ENCODE measurements at places on chromosomes 3 and 15.
A peak's percentile ranks its signal among the peaks of the same experiment; 100 is the strongest.

GRCh38 chr15:101133751-101134261, 118.0 kb downstream of the CHSY1 start:
- no peak for DNase-seq

- DNase-seq = peak; percentile 30
Measured at GRCh38 chr3:84965141-84965540, 6.4 kb downstream of the CADM2 start.

- no peak for DNase-seq
Measured at GRCh38 chr15:52532427-52532826, 3.7 kb upstream of the MYO5A start.

- no peak for DNase-seq
Measured at GRCh38 chr3:177364236-177364635, 167.0 kb upstream of the TBL1XR1 start.

- DNase-seq = no peak
Measured at GRCh38 chr15:92709110-92709790, 53.7 kb upstream of the FAM174B start.

DNA sequence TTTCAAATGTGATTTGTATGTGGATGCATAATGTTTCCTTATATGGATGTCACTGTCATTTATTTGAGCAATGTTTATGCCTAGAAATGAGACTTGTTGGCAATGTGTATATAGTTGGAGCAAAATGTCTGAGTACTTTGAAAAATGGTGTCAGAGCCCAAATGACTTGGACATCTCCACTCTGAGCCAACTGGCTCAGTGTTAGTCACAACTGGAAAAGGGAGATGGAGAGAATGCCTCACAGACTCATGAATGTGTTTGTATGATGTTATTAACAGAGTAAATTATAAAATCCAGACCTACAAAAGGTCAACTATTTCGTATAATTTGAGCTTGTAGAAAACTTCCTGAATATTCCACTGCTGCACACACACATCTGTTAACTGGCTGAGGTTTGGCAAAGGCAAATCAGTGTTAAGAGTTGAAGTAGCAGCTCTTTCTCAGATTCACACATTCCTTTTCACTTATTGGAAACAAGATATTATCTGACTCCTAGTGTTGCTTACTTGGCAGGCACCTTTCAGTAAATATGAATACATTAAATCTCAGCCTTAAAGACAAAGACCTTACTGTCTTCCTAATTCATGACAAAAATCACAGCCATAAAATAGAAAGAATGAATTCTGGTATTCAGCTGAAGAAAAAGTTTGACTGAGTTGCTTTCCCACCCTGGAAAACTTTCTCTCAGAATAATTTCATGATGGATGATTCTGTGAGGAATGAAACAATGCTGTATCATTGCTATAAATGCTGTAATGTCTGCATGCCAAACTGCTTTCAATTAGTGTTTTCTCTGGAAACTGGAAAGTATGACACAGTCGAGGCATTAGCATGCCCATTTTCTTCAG, 27.0 kb downstream of the ADIPOQ start:
- no peak for DNase-seq

DNA sequence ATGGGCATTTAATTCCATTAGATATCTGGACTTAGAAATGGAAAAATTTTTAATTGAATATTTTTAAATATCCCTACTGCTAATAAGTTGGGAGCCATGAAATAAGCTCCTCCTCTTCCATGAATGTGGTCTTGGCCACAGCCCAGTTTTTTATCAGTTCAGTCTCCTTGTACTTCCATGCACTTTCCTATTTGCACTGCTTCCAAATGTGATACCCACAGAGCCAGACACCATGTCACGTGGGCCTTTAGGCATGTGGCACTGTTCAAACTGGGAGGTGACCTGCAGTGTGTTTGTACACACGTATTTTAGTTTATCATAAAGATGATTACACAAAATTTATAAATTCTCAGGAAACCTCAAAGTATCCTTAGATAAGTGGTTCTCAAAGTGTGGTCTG, 80.1 kb upstream of the DGKG start:
- DNase-seq = no peak

GRCh38 chr3:3847994-3848922, 49.0 kb downstream of the LRRN1 start:
- DNase-seq = no peak

GRCh38 chr3:174495311-174495710, 363.8 kb upstream of the NAALADL2 start:
- DNase-seq = no peak

DNA sequence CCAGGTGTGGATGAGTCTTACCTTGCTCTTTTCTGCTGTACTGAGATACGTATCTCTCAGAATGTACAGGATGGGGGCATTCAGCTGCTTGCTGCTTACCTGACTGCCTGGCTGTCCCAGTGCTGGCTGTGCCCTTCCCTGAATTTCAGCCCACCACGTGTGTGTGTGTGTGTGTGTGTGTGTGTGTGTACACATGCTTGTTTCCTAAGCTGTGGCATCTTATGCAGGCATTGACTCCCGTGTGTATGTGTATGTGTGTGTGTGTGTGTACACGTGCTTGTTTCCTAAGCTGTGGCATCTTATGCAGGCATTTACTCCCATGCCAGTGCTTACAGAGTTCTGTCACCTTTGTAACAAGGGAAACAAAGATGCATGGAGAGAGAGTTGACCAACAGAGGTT, 60.4 kb upstream of the PLXNA1 start:
- DNase-seq = no peak

DNA sequence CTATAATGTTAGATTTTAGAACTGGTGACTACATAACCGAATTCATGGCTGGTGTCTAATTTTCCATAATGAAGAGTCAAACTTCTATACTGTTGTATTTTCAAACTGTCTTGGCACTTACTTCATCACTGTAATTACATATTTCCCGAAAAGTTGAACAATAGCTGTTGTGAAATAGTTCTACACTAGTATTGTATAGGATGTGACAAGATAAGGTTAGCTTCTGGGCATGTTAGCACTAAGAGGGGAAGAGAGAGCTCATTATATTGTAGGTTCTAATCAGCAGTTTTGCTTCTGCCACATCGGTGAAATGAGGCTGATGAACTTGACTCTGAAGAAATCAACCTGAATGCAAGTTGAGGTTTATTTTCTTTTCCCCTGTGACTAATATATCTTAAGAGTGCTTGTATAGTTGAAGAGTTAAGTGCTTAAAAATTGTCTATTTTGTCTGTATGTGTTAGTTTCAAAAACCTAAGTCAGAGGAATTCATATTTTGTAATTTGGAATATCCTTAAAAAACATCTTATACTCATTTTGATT, 8.9 kb downstream of the GYG1 start:
- no peak for DNase-seq

DNA sequence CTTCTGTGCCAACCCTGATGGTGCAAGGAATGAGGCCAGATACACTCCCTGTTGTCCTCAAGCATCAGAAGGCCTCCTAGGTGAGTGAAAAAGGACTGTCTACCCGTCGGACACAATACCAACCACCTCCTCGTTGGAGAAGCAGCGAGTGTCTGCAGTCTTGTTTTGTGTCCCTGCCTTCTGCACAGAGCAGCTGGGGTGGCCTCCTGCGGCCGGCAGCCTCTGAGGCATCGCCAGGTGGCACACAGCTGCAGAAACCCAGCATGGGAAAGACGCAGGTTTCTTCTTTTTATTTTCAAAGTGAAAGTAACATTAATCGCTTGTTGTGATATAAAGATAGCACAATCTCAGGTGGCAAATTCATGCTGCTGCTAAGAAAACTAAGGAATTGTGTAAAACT, 509.9 kb downstream of the OCA2 start:
- DNase-seq = no peak

DNA sequence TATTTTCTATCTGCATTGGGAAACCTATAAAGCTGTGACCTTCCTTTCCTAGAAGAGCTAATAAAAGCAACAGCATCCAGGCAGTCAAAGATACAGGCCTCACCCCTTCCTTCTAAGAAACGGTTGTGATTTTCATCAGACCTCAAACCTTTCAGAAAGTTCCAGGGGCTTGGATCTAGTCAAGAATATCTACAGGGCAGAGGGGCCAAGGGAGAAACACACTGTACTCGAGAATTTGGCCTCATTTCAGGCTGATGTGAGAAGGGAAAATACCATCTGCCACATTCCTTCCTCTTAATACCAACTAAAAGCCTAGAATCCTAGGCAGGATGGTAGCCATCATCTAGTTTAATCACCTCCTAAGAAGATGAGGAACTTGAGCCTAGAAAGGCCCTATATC, 24.5 kb upstream of the BCL6 start:
- no peak for DNase-seq

All from dorsolateral prefrontal cortex (tissue), 122 donors.